ENCODE measurements at places on chromosomes 7 and 10. TPM values are rescaled to one million over a fixed set of nuclear protein-coding genes. Genes with fewer than 3 reads are reported as not detected.

DNA sequence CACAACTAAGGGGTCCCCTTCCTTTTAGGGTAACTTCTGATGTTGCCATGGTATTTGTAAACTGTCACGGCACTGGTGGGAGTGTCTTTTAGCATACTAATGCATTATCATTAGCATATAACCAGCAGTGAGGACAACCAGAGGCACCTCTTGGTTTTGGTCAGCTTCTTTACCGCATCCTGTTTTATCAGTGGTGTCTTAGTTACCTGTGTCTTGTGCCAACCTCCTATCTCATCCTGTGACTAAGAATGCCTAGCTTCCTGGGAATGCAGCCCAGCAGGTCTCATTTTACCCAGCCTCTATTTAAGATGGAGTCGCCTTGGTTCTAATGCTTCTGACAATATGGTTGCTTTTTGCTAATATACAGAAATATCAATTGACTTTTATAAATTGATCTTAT is 54.9 kb downstream of the AHCYL2 start:
- DNase-seq: no peak

DNA sequence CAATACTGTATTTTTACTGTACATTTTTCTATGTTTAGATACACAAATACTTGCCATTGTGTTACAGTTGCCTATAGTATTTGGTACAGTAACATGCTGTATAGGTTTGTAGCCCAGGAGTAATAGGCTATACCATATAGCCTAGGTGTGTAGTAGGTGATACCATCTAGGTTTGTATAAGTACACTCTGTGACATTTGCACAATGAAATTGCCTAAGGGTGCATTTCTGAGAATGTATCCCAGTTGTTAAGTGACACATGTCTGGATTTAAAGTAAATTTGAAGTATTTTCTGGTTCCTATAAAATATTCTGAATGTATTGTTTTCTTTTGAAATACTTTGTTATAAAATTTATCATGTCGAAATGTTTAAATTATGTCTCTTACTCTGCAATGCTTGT is 7.2 kb downstream of the CDK14 start:
- DNase-seq: no peak

- no peak for DNase-seq
Measured at GRCh38 chr7:92767437-92767836, 68.9 kb downstream of the CDK6 start.

ZNF12 gene
- total RNA-seq: 43.9 TPM
